ENCODE measurements at places on chromosomes 11 and 22.
A peak's percentile ranks its signal among the peaks of the same experiment; 100 is the strongest.

- DNase-seq, result peak; percentile 71
Measured at GRCh38 chr11:129652835-129653234, 162.8 kb upstream of the TMEM45B start.

GRCh38 chr22:23524226-23524625, 55.9 kb downstream of the IGLL1 start:
- no peak for DNase-seq

- no peak for DNase-seq
Measured at GRCh38 chr11:118766035-118766434, 24.9 kb downstream of the DDX6 start.

GRCh38 chr11:84905411-84905810, 721.7 kb downstream of the DLG2 start:
- peak; percentile 45 for DNase-seq

DNA sequence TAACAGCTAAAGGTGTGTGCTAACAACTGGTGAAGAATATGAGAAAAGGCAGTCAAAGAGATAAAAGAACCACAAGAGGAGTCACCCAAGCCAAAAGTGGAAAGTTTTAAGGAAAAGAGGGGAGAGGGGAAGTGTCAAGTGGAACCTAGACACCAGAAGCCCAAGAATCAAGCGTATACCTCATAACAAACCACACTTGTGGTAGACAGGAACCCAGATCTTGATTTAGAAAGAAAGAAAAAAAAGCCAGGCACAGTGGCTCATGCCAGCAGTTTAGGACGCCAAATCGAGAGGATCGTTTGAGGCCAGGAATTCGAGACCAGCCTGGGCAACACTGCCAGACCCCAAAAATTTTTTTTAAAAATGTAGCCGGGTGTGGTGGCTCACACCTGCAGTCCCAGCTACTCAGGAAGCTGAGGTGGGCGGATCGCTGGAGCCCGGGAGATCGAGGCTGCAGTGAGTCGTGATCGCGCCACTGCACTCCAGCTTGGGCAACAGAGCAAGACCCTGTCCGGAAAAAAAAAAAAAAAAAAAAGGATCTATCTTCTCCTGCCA, 877 bp downstream of the SLC25A17 start:
- no peak for DNase-seq

- DNase-seq, result no peak
Measured at GRCh38 chr11:62456630-62457029, 37.8 kb downstream of the SCGB1A1 start.

DNA sequence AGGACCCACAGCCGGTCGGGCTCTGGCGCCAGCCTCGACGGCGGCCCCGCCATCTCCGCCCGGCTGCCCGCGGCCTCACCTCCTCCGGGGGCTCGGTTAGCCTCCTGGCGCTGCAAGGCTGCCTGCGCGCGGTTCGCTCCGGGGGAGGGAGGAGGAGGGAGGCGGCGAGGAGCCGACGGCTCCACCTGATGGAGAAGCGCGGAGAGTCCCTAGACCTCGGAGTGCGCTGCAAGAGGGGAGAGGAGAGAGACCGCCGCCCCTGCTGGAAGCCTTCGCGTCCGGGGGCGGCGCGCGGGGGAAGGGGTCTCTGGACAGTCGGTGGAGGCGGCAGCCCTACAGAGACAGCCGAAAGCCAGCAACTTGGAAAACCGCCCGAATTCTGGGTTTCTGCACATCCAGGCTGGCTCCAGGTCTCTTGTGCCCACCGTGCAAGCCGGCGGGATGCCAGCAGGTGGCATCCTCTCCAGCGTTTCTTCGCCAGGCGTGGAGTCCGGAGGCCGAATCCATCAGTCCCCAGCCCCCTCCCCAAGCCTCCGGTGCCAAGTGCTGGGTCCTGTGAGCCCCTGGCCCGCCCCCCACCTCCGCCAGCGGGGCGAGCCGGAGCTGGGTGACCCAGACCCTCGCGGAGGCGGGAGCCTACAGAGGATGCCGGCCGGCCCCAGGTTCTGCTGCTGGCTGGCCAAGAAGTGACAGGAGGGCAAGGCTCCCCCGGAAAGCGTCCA, 2.9 kb upstream of the KIRREL3 start:
- DNase-seq, result peak; percentile 76

DNA sequence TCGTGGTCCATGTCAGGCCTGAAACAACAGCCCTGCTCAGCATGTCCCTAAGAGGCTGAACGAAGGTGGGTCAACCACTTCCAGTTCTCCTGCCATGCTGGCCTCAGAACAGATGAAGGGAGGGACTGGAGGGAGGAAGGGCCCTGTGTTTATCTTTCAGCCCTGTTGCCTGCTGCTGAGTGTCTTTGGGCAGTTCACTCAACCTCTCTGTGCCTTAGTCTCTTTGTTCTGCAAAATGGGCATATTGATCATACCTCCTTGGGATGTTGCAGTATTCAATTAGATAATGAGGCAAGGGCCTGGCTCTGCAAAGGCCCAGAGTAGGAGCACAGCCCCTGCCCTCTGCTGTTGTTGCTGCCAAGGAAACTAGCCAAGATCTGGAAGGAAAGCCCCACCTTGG, 207.5 kb downstream of the MN1 start:
- DNase-seq, result no peak

- DNase-seq, result no peak
Measured at GRCh38 chr11:75195167-75195962, 44.5 kb downstream of the SLCO2B1 start.

GRCh38 chr11:113240790-113241635, 73.4 kb upstream of the TTC12 start:
- no peak for DNase-seq

GRCh38 chr11:45089251-45089650, 57.2 kb upstream of the PRDM11 start:
- DNase-seq, result peak; percentile 98

- DNase-seq, result no peak
Measured at GRCh38 chr11:79264284-79264683, 176.5 kb downstream of the TENM4 start.

DNA sequence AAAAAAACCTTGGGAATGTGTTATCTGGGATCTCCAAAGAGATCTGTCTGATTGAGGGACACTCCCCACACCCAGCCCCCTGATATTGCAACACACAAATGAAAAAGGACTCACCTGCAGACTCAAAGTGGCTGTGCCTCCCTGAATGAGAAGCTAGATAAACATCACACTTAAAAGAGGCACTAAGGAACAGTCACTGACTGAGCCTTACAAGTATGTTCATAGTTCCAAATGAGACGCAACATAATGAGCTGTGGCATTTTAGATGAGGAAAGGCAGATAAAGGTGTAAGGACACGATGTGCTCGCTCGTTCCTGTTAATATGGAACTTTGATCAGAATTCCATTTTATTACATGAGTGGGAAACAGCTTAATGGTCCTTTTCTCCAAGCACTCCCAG, 21.0 kb upstream of the CFAP300 start:
- DNase-seq, result no peak

DNA sequence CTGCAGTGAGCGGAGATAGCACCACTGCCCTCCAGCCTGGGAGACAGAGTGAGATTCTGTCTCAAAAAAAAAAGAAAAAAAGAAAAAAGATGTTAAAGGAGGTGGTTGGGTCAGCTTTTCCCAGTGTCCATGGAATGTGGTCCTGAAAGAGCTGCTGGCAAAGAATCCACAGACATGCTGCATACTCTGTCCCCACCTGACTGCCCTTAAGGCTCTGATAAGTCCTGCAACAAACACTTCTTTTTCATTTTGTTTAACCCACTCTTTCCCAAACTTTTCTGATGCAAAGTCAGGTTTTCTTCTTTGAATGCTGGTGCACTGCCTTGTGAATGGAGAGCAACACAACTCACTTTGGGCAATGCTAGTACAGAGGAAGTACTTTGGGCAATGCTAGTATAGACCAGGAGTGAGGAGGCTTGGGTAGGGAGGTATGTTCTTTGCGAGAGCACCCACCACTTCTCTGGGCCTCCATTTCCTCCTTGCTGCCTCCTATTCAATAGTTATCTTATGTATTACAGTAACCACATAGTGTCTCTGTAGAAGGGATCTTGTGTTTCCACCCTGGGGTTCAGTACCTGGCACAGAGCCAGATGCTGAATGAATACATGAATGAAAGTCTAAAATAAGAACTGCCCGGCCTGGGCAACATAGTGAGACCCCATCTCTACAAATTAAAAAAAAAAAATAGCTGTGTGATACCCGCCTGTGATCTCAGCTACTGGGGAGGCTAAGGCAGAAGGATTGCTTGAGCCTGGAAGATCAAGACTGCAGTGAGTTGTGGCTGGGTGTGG, 18.9 kb downstream of the LIF start:
- no peak for DNase-seq
